ENCODE measurements at places on chromosomes 2 and 18. TPM values are rescaled to one million over a fixed set of nuclear protein-coding genes. Genes with fewer than 3 reads are reported as not detected.

The BUB1 gene
- 20.7 TPM for polyA plus RNA-seq

The ITGB6 gene
- polyA plus RNA-seq = 18.0 TPM

The ANKRD62 gene
- 0.08 TPM for polyA plus RNA-seq

The EVX2 gene
- not detected for polyA plus RNA-seq

The SPP2 gene
- polyA plus RNA-seq = 1.9 TPM

The CD8B2 gene
- polyA plus RNA-seq = 0.20 TPM

All from left renal cortex interstitium (tissue), 4 donors.